ENCODE measurements at places on chromosomes 5 and 9. TPM values are rescaled to one million over a fixed set of nuclear protein-coding genes. Genes with fewer than 3 reads are reported as not detected.

DNA sequence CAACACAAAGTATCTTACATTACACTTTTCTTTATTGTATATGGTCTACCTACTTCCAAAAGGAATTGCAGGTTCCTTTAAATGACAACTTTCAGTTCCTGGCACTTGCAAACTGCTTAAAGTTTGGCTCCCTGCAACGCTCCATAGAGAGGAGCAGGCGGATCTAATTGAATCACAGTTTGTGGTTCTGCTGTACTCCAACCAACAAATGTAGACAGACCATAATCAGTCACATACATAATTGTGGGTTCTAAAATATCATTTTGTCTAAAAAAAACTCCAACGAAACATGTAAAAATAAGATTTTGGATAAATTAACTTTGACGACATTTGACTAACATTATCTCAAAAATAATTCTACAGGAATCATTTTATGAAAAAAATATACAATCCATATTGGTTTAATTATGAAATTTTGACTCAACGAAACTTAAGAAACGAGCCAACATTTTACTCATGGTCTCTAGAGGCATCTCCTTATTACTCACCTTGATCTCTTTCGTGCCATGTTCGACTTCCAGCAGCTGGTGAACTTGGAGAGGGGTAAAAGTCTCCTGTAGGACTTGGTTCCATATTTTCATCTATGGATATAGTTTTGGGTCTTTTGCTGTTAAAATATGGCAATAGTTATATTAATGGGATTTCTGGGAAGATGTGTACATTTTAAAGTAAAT is 167.6 kb downstream of the NFIB start:
- DNase-seq: no peak

DNA sequence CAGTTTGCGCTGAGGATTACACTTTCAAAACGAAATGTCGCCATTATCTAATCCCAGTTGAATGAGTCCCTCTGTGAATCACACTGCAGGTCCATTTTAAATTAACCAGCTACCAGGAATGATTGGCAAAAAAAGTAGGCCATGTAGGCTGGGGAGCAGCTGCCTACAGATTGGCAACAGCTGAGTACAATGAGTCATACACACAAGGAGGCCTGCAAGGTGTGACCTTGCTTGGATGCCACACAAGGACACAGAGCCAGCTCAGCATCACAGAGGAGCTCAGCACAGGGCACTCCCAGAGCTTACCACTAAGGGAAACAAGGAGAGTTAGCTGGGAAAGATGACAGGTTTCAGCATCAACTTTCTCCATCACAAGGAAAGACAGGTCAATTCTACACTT is 12.9 kb downstream of the HAVCR1 start:
- no peak for DNase-seq

GRCh38 chr5:133397348-133397747 is 215.0 kb downstream of the FSTL4 start:
- no peak for DNase-seq

DNA sequence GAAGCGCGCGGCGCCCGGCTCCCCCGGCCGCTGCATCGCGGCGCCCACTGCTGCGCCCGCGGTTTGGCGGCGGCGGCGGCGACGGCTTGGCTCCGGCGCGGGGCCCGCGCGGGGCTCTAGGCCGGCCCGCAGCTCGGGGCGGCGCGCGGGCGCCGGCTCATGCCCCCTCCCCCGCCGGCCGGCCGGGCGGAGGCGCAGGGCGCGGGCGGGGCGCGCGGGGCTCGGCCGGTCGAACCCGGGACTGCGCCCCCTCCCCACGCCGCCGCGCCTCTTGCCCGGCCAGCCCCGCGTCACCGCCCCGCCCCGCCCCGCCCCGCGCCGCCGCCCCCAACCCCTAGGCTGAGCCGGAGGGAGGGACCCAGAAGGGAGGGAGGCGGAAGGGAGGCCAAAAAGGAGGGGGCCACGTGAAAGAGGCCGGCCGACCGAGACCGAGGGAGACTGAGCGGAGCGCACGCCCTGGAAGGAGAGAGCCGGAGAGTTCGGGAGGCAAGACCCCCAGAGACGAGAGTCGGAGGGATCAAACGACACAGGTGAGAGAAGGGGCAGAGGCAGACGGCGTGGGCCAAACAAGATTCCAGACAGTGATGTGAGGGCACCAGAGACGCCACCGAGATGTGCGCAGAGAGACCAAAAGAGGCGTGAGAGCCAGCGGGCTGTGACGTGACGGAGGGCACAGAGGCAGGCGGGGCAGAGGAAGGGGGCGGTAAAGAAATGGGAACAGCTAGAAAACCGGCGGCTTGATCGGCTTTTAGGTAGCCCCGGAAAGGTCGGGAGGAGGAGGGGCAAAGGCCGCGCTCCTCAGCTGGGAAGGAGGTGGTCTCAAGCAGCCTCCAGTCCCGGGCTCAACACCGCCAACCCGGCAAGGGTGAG is at the start of gene BARX1:
Gene BARX1 (minus strand): TSS at position 245 of the 870 bp plus-strand sequence. CDS start 209 bp downstream, at position 36.
- no peak for DNase-seq

GRCh38 chr9:121954477-121955140 is 138.5 kb downstream of the TTLL11 start:
- DNase-seq: no peak

DNA sequence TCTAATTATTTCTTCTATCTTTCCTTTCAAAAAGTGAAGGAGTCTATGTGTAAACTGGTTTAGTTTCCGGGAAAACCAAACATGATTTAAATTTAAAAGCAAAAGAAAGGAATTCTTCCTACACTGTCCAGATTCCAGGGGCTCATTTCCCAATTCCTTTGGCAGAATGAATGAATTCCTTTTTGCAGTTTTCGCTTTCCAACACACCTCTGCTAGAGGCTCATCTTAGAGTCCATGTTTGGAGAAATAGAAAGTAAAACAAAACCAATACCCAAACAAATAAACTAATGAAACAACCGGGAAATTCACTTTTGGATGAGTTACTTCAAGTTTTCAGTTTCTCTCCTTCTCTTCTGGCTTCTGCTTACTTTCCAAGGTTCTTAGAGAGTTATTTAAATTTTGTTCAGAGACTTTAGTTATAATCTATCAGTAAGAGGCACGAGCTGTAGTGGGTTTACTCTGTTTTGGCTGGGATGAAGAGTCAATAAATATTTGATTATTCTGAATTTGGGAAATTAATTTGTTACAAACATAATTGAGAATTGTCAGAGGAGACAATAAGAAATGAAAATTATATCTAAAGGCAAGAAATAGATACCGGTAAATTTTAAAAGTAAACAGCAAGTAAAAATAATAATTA is 365.0 kb upstream of the CDH9 start:
- no peak for DNase-seq

DNA sequence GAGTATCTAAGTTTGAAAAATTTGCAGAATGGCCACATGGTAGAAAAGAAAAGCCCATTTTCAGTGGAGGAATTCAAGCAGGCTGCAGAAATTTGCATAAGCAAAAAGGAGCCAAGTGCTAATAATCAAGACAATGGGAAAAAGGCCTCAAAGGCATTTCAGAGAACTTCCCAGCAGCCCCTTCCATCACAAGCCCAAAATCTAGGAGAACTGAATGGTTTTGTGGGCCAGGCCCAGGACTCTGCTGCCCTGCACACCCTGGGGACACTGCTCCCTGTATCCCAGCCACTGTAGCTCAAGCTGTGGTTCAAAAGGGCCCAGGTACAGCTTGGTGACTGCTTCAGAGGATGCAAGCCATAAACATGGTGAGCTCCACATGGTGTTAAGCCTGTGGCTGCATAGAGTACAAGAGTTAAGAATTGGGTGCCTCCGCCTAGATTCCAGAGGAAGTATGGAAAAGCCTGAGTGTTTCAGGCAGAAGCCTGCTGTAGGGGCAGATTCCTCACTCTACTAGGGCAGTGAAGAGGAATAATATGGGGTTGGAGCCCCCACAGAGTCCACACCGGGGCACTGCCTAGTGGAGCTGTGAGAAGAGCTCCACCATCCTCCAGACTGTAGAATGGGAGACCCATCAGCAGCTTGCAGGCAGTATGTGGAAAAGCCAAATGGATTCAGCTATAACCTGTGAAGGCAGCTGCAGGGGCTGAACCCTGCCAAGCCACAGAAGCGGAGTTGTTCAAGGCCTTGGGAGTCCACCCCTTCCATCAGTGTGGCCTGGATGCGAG is 720.7 kb upstream of the CTNND2 start:
- no peak for DNase-seq

PSAT1 gene
- total RNA-seq: 120 TPM

SUB1 gene
- total RNA-seq: 460 TPM

ZDHHC11B gene
- total RNA-seq: 0.66 TPM

Measured in activated T-cell treated with anti-CD3 and anti-CD28 coated beads, Interleukin-2, amount 50 U/mL, for 4 hours (primary cell).